Stimulated activated CD4-positive, alpha-beta T cell treated with anti-CD3 and anti-CD28 coated beads, Interleukin-12 subunit alpha, Interleukin-12 subunit beta, amount 100 ng/mL, for 4 hours (primary cell): ENCODE measurements at places on chromosomes 1 and 21.

DNA sequence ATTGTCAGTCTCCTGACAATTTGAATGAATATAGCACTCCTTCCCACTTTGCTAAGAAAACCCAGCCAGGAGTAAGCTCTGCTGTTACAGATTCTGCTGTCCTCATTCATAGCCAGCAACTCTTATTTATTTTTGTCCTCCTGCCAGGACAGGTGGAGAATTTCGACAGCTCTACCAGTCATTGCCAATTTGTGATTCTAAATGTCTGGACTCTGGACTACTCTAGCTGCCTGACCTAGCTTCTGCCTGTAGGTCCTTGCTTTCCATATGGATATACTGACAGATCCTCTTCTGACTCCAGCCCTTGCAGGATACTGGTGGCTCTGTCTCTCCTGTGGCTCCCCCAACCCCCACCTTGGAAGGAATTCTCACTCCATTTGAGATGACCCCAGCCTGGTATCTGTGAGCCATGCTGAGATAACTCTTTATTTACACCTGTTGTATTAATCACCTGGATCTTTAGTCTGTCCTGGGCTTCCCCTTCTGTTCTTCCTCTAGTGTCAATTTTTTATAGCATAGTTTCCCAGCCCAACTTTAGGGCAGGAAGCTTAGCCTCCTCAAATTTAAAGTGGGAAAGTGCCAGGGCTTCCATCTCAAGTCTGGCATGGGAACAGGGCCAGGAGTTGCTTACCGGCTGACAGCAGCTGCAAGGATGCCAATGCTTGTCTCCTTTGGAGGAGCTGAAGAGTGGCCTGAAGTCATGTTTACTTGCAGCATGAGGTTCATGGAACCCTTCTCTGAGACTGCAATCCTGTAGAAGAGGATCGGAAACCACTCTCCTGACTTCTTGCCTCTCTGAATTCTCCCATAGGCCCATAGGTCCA lies 6.7 kb downstream of the PM20D1 start:
- DNase-seq, result no peak

DNA sequence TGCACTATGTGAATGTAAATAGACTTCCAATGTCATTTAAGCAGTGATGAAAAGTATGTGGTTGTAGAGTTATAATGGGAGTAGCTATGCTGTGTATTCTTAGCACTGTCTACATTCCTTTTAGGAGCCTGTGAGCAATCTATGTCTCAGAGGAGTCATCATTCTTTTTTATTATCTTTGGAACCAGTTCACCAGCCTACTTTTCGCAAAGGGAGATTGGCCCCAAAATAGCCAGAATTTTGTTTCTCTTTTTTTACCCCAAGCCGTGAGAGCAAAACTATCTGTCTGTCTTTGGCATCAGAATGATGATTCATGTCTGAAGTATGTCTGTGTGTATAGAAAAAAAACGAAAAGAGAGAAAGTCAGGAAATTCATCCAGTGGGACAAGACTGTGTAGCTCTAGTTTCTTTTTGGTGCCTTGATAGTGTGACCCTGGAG lies 44.2 kb downstream of the OSBPL9 start:
- DNase-seq, result no peak

DNA sequence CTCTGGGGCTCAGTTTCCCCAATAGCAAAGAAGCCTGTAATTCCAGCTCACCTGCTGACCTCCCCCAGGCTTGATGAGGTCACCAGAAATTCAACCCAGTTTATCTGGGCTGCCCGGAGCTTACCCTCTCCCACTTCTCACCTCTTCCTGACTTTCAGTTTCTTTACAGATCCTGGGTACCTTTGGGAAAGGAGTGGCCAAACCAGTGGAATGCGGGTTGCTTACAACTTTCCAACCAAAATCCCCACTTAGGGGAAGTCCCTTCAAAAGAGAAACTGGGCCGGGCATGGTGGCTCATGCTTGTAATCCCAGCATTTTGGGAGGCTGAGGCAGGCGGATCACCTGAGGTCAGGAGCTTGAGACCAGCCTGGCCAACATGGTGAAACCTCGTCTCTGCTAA lies 5.9 kb upstream of the MARCKSL1 start:
- DNase-seq, result no peak

GRCh38 chr21:23853796-23854379 lies 1753.4 kb downstream of the MRPL39 start:
- DNase-seq, result no peak

DNA sequence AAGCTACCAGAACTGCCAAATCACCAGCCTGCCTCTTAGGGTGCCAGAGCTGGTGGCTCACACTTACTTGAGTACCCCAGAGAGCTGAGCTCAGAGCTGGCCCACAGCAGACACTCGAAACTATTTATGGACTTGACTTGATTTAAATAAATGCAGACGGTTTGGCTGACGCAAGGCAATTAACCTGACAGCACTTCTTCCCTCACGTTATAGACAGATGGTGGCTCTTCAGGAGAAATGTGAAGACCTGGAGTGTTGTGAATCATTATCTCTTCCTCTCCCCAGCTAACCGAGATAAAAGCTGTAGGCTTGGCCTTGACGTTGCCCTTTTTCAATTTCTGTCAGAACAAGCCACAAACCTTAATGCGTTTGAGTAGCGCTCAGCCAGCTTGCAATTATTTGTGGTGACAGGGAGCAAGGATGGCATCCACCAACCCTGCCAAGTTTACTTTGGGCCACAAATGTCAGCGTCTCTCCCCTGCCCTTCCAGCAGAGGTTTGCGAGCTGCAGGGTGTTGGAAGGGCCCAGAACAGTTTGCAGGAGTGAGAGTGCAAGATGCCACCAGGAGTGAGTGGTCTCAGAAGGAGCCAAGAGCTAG lies 34.0 kb upstream of the BCAR3 start:
- DNase-seq, result no peak

DNA sequence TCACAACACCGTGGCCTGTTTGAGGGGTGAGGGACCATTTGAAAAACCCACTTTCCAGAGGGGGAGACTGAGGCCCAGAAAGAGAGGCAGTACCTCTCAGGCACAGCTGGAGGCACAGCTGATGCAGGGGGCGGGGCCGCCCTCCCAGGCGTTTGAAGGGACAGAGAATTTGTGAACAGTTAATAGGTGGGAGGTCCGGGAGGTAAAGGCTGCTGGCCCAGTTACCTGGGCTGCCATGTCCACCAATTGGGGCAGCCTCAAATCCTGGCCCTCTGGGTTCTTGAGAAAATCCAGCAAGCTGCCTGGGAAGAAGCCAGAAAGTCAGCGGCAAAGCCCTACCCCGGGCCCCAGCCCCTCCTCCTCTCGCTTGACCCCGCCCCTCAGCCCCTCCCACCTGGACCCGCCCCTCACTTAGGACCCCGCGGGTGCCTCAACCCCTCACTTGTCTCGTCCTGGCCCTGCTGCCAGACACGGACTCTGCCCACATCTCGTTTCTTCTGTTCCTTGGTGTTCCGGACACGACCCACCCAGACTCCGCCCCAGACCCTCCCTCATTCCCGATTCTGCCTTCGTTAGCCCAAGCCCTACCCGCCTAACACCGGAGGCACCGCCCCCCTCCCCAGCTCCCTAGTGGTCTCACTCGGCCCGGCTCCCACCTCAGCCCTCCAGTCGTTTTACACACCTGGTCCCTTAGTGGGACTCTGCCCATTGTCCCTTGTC lies 10.8 kb upstream of the AHDC1 start:
- no peak for DNase-seq

DNA sequence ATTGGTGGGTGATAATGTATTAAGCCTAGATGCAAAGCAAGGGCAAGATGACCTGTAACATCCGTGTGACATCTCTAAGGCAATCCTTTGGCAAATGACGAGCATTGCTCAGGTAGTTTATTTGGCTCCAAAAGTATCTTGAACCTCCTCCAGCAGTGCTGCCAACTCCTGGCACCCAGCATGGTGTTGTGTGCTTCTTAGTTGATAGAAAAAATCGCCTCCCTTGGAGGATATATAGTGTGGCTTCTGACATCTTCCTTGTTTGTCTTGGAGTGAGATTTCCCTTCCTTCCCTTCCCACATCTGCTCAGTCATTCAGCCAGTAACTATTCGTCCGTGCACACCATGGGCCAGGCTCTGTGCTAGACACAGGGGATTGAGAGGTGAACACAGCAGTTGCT lies 121.8 kb downstream of the TOMM20 start:
- no peak for DNase-seq

- no peak for DNase-seq
Measured at GRCh38 chr1:234874291-234875288, 254.0 kb downstream of the TOMM20 start.

DNA sequence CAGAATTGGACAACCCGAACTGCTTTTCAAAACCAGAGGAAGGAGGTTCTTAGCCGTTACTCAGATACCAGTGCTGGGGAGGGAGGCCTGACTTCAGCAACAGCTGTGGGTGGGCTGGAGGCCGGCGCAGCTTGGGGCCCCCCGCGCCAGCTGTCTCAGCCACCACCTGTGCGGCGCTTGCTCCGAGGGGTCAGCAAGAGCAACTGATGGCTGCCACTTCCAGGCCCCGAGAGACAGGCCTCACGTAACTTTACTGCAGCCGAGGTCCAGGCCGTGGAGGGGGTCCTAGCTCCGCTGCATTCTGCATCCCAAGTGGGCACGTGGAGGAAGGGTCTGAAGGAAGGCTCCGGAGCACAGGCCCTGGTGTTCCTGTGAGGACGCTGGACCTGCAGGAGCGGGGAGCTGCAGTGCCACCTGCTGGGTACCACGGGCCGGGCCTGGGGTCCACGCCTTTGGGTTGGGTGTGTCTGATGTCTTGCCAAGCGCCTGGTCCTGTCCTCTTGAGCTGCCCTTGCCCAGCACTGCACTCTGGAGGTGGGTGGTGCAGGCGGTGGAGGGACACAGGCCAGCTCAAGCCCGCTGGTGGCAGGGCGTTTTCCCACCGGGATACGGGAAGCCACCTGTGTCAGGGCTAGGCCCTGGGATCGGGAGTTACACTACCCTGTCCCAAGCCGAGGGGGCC lies 9.8 kb downstream of the THAP3 start:
- peak; percentile 39 for DNase-seq
